Stimulated activated CD8-positive, alpha-beta memory T cell treated with anti-CD3 and anti-CD28 coated beads, Interleukin-4, amount 100 ng/mL, for 24 hours (primary cell): ENCODE measurements at places on chromosomes 6 and 20.

DNA sequence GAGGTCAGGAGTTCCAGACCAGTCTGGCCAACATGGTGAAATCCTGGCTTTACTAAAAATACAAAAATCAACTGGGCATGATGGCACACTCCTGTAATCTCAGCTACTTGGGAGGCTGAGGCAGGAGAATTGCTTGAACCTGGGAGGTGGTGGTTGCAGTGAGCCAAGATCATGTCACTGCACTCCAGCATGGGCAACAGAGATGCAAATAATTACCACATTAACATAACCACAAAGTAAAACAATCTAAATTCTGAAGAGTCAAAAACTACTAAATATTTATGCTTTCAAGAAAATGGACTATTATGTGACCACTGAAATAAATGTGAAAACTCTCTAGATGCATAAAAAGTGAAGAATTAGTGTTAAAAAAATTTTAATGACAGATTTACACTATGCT, 59.9 kb downstream of the CYP39A1 start:
- DNase-seq: no peak

DNA sequence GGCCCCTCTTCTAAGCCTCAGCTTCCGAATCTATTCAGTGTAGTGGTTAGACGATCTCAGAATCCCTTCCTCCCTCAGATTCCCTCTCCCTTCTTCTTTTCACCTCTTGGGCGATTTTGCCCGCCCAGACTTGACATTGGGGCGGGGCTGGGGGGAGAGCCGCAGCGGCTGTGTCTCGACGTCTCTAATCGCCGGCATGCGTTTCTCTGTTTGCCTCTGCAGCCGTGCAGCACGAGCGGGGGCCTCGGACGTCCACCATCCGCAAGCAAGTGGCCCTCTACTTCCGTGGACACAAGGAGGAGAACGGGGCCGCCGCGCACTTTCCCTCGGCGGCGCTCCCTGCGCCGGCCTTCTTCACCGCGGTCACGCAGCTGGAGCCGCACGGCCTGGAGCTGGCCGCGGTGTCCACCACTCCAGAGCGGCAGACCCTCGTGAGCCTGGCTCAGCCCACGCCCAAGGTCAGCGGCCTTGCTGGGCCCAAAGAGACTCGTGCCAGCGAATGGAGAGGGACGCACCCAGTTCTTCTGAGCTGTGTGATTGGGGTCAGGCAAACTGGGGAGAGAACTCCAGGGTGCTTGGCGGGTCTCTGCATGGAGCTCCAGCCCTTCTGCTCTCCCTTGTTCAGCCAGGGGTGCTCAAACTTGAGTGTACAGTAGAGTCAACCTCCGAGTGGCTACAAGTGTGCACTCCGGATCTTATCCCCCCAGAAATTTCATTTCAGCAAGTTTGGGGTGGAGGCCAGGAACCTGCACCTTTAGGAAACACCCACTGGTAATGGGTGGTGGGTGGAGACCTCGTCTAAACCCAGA, 10.7 kb downstream of the NR2E1 start:
- DNase-seq: no peak

DNA sequence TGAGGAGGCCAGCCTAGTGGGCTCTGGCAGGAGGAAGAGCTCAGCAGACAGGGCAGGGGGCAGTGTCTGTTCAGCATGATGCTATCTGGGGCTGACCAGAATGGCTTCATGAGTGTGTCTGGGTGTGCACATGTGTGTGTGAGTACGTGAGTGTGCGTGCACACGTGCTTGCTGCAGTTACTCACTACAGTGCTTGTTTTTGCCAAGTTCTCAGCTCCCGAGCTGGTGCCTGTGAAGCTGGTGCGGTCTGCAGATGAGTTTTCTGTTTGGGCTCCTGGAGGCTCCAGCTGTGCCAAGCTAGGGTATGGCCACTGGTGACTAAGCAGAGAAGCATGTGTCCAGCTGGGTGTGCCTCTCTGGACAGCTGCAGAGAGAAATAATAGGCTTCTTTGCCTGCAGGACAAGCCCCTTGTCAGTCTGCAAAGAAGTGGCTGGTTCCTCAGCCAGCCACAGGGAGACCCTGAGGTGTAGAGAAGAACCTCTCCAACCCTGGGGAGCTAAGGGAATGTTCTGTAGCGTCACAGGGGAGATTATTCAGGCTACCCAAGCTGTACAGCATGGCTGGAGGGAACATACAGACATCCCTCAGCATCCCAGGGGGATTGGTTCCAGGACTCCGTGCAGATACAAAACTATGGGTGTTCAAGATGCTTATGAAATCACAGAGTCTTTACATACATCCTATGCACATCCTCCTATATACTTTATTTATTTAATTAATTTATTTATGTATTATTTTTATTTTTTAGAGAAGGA, 40.2 kb upstream of the FAM50B start:
- no peak for DNase-seq

GRCh38 chr6:95518630-95519227, 58.6 kb upstream of the MANEA start:
- no peak for DNase-seq

GRCh38 chr6:83153883-83154521, 39.1 kb downstream of the PGM3 start:
- no peak for DNase-seq

DNA sequence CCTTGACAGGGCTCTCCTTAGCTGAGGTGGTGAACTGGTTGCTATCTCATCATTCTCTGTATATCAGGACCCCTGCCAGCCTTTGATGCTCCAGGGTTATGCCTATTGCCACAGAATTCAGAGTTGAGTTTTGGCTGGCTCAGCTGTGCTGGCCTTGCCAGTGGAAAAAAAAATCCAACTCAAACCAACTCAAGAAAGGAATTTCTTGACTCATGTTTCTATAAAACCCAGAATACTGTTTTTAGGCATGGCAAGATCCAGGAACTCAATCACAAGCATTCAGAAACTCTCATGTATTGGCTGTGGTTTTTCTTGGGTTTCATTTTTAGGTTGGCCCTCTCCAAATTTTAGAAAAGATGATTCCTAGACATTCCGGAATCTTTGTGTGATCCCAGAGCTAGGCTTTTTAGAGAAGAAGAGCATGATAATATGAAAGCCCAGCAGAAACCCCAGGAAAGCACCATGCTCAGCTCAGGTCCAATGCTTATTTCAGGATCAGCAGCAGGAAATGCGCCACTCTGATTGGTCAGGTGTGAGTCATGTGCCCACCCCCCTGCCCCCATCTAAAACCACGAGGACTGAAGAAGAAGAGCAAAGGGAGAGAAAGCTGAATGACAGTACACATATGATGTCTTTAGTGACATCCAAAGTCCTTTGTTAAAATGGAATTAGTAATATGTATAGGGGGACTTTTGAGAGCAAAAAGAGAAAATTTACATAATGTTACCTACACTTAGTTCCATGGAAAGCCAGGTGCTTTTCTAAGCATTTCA, 122.9 kb downstream of the RNF144B start:
- no peak for DNase-seq

DNA sequence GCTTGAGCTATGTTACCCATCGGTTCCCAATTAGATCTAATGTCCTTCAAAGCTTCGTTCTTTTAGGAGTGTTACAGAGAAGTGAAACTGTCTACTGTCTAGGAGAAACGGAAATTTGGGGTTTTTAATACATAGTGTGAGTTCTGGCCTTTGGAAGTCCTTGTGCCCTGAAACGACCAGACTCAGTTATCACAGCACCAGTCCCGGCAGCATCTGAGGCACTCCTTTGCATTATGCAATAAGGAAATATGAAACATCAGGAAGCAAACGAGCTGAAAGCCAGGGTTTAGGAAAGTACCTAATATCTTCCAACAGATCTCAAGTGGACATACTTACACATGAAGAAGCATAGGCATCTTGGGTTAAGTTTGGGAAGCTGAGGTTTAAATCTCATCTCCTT, 61.8 kb upstream of the ADGRF1 start:
- DNase-seq: no peak

- DNase-seq: no peak
Measured at GRCh38 chr6:139546106-139546472, 171.6 kb upstream of the CITED2 start.

- no peak for DNase-seq
Measured at GRCh38 chr6:11141295-11141694, 29.8 kb upstream of the ERVFRD-1 start.
